Stimulated activated CD8-positive, alpha-beta memory T cell treated with anti-CD3 and anti-CD28 coated beads, Interleukin-7, amount 100 ng/mL, for 4 hours (primary cell): ENCODE measurements at places on chromosomes 5 and 9.

GRCh38 chr5:154460172-154460571 is 14.4 kb downstream of the SAP30L start:
- DNase-seq = no peak

GRCh38 chr5:1324719-1325190 is 20.1 kb downstream of the CLPTM1L start:
- no peak for DNase-seq

DNA sequence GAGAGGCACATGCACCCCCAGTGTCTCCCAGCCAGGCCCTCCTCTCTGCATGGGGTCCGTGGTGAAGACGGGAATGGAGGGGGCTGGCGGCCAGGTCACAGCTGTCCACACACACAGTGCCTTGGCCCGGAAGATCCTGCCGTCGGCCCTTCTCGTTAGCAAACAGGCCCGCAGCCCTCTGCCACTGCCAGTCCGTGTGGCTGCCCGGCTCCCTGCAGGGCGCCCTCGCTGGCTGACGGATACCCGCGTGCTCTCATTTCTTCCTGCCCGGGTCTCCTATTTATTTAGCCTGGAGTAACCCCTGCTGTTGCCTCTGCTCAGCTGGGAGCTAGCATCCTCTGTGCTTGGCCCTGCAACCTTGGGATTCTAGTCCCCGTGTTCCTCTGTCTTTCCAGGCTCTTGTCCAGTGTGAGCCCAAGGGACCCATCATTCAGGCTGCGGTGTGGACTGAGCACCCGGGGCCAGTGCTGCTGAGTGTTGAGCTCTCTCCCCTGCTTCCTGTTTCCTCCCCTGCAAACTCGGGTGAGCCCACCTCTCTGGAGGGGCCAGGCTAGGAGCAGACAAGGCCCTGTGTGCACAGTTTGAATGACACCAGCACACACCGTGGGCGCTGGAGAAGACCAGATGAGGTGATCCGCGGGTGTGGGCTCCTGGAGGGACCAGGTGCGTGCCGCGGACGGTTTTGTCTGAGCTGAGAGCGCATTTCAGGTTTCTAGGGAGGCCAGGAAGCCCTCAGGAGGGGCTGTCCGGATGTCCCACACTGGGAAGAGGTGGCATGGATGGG is 14.6 kb upstream of the RNU6ATAC start:
- DNase-seq = no peak

DNA sequence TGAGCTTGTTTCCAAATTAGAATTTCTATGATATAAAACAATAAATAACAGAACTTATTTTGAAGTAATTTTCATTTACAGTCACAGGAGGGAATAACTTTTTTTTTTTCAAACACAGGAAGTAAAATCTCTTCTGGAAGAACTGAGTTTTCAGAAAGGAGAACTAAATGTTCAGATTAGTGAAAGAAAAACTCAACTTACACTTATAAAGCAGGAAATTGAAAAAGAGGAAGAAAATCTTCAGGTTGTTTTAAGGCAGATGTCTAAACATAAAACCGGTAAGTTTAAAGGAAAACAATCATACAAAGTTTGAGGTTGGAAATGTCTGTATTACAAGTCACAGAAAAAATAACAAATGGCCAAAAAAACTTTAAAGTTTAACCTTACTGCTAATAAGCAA is 41.6 kb downstream of the RAB14 start:
- DNase-seq = no peak

- no peak for DNase-seq
Measured at GRCh38 chr5:73355108-73355507, 93.5 kb downstream of the FOXD1 start.

GRCh38 chr9:32581512-32582143 is 8.7 kb upstream of the NDUFB6 start:
- DNase-seq = no peak

- no peak for DNase-seq
Measured at GRCh38 chr5:39073767-39074016, 507 bp downstream of the RICTOR start.

DNA sequence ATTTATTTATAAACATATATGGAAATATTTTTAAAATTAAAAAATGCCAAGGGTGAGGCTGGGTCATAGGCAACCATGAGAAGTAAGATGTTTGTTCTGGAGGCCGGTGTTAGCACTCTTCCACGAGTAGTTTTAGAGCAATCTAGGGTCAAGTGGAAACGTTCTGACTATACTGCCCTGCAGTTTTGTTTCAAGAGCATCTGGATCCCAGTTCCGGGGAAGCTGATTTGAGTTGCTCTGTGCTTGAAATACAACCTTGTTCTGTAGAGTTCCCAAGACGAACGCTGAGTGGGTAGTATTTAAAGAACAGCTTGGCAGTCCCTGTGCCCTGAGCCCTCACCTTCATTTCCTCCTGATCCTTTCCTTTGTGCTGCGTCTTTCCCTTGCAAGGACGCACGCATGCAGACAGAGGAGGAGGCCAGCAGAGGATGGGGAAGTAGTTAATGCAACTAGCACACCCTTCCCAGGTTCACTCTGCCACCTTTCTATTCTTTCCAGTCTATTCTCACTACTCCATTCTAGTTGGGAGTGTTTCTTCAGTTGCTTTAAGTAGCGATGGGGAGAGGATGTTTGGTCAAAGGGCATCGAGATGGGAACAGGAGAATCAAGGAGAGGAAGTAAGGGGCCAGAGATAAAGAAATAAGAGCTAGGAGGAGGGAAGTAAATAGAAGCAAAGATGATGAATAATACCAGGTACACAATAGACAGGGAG is 68.3 kb upstream of the ZSWIM6 start:
- DNase-seq = no peak

GRCh38 chr9:27634879-27635278 is 61.6 kb upstream of the C9orf72 start:
- no peak for DNase-seq

DNA sequence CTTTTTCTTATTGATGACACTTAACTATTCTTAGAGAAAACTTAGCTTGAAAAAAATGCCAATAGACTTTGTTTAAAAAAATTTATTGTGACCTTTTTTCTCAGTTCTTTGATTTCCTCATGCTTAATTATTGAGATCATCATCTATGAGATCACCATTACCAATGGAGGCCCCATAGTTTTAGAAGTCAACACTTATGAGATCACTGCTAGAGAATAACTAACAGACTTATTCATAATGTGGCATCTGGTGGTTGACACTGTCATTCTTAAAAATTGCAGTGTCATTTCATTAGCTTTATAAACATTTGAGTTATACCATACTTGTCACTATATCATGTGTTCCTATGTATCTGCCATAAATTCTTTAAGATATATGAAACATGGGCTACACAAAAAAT is 14.9 kb upstream of the FEM1C start:
- no peak for DNase-seq

DNA sequence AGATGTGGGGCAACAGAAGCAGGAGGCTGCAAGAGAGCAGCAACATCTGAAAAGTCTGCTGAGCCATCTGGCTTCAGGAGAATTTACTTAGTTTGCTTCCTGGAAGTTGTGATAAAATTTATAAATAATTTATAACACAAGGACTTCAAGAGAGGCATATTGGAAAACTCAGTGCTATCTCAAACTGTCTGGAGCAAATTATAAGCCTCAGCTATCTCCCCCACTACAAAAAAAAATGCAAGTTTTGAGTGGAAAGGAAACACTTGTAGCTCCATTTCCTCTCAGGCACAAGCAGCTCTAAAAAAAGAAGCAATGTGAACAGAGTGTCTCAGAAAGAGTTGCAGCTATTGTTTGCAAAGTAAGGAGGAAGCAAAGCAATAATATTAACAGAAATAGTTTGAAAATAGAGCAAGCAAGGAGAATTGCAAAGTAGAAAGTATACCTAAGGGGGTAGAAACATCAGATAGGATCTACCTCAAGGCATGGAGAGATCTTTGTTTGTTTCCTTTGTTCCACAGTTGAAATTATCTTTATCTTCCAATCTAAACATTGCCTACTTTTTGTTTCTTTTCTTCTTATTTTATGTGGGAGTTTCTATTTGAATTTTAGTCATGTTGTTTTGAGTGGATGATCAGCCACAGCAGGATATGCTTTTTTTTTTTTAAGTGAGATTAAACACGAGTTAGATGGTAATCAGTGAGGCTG is 55.9 kb upstream of the IL6ST start:
- no peak for DNase-seq
